ENCODE measurements at places on chromosomes 7 and 10.

DNA sequence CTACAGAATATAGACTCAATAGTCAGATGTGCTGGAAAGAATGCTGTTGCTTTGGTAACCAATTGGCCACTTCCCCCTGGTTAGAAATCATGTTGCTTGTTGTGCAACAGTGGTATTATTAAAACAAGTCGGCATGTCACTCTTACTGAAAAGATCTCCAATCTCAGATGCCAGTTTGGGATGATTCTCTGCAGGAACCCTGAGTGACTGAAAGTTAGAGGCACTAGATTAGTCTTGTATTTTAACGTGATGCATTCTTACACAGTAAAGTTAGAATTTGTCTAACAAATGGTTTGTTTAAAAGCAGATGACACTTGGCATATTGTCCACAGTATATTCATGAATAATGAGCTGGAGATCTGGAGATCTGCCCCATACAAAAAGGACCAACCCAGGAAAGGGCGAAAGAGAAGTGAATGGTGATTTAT is 287.6 kb downstream of the TWIST1 start:
- DNase-seq = no peak

- DNase-seq = no peak
Measured at GRCh38 chr7:112452102-112452888, 2.0 kb downstream of the IFRD1 start.

- DNase-seq = no peak
Measured at GRCh38 chr7:110075450-110075849, 1015.5 kb upstream of the LRRN3 start.

DNA sequence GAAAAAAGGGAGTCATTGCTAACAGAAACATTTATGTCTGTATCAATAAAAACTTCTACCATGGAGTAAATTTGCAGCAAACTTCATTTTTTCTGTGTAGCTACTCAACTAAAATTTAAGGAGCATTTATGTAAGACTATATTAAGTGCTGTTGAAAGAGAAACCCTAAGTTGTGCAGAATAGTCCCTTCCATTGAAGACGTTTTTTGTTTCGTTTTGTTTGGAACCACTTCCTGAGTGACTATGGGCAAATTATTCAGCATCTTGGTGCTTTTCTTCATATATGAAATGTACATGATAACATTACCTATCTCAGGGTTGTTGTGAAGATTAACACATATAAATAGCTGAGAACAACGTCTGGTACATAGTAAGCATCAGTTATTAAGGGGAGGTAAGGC is 24.3 kb downstream of the SEM1 start:
- DNase-seq = no peak

DNA sequence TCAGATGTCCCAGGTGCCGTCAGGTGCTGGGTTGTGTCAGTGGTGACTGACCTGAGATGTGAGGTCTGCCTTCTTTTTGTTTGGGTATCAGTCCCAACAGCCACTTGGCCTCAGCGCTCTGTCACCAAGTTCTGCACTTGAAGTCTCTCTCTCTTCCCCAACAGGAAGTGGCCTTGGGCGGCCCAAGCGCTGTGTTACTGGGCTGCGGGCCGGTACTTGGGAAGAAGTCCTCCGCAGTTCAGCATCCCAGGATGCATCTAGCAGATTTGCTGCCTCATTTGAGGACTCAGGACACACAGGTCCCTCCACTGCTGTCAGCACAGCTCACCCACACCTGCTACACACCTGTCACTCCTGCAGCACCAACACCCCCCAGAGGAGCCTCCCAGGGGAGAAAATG is 40.1 kb downstream of the LYZL2 start:
- DNase-seq = no peak

- no peak for DNase-seq
Measured at GRCh38 chr7:133301444-133301843, 48.6 kb downstream of the EXOC4 start.

- no peak for DNase-seq
Measured at GRCh38 chr7:36029853-36030515, 123.1 kb upstream of the EEPD1 start.

GRCh38 chr7:94223375-94224084 is 171.2 kb upstream of the COL1A2 start:
- no peak for DNase-seq

Data from activated T-cell treated with anti-CD3 and anti-CD28 coated beads for 24 hours (primary cell).